ENCODE measurements at places on chromosomes 3 and 15.

DNA sequence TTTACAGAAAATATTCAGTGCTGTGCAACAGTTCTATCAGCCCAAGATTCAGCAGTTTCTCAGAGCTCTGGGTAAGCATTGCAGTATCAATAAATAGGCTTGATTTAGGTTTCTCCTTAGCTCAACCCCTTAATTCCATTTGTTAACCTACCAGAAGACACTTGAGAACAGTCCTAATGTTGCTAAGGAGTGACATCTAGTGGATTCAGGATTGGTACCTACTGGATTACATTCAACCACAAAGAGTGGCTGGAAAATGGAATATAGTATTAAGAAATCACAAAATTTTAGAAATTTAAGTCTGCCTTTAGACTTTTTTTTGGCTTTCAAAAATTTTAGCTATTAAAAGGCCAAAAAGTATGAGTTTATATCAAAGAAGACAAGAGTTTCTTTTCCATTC lies 34.7 kb downstream of the POLG start:
- peak; percentile 4 for DNase-seq

DNA sequence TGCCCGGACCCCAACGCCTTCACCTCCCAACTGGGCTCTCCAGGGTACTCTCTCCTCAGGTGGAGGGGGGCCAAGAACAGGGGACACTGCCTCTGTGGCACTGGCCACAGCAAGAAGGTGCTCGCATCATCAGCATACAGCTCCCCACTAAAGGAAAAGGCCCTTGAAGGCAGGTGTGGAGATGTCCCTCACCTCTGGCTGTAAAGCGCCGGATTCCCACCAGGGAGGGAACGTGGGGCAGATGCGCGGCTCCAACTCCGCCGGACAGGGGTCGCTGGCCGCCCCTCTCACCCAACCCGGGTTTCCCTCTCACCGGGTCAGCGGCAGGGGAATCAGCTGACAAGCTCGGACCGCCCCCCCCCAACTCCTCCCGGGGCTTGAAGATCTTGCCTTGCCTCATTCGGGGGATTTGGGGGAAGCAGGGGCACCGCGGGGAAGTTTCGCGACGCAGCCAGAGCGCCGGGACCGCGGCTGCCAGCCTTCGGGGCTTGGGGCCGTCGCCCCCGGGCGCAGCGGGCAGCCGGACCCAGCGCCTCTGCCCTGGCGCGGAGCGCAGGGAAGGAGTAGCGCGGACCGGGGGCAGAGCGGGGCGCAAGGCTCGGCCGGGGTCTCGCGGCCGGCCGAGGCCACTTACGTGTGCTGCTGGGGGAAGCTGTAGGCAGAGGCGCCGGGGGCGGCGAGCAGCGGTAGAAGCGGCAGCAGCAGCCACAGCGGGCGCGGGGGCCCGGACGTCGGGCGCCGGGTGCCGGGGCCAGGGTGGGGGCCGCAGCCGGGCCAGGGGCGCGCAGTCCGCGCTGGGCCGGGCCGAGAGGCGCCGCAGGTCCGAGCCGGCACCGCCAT lies 630 bp downstream of the CACNA2D2 start:
- DNase-seq = no peak

DNA sequence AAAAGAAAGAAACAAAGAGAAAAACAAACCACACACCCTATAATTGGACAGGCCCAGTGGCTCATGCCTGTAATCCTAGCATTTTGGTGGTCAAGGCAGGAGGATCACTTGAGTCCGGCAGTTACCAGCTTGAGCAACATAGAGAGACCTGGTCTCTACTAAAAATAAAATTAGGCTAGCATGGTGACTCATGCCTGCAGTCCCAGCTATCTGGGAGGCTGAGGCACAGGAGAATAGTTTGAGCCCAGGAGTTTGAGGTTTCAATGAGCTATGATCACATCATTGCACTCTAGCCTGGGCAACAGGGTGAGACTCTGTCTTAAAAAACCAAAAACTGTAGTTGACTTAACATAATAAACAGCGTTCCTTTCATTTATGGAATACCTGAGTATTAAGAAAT lies 72.3 kb upstream of the ST3GAL6 start:
- no peak for DNase-seq

- DNase-seq = peak; percentile 9
Measured at GRCh38 chr15:39030291-39031070, 465.9 kb upstream of the RASGRP1 start.

DNA sequence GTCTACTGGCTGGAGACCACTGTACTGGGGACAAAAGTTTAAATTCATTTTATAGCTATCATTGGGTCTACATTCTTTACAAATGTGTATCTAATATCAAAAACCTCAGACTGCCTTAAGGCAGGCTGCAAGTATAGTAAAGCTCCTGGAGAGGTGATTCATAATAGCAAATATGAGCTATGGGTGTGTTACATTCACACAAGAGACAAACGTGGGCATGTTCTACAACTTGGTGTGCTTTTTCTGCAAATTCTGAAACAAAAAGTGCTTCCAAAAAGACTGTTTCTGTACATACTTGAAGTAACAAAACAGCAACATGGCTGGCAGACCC lies 1101.4 kb downstream of the ROBO1 start:
- peak; percentile 35 for DNase-seq

DNA sequence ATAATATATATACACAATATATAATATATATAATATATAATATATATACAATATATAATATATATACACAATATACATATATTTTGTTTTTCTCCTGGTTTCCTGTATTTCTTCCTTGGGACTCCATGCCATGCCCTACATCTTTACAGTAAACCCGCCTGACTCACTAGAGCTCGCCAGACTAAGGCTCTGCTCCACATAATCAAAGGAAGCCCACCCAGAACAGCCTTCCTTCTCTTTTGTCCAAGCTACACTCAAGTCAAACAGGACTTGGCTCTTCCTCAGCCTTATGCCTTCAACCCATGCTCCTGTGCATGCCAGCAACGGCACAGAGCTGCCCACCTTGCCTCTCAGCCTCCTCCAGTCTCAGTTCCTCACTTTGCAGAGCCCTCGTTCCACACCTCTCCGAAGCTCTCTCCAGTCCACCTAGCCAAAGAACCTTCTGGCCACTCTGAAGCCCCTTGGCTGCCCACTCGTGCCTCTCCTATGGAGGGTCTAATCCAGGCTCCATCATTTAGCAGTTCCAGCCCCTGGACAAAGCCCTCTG lies 109.1 kb downstream of the RFTN1 start:
- DNase-seq = no peak

DNA sequence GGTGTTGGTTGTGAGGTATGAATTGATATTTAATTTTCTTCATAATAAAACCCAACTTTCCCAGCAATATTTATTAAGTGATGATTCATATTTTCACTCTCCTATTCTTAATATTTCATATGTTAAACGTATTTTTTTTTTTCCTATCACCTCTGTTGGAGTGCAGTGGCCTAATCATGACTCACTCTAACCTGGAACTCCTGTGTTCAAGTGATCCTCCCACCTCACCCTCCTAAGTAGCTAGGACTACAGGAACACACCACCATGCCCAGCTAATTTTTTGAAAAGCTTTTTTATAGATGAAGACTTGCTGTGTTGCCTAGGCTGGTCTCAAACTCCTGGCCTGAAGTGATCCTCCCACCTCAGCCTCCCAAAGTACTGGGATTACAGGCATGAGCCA lies 8.6 kb downstream of the PARP15 start:
- no peak for DNase-seq

- no peak for DNase-seq
Measured at GRCh38 chr15:63369296-63369695, 12.3 kb downstream of the CA12 start.

GRCh38 chr3:88084097-88084501 lies 25.0 kb downstream of the ZNF654 start:
- no peak for DNase-seq

DNA sequence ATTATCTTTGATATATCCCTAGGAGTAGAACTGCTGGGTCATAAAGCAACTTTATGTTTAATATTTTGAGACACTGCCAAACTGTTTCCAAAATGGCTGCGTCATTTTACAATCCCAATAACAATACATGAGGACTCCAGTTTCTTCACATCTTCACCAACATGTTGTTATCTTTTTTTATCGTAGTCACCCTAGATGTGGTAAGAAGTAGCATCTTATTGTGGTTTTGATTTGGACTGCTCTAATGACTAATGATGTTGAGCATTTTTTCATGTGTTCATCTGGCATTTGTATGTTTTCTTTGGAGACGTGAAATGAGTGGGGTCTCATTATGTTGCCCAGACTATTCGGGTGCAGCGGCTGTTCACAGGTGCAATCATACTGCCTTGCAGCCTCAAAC lies 83.8 kb downstream of the MAP4 start:
- DNase-seq = no peak

DNA sequence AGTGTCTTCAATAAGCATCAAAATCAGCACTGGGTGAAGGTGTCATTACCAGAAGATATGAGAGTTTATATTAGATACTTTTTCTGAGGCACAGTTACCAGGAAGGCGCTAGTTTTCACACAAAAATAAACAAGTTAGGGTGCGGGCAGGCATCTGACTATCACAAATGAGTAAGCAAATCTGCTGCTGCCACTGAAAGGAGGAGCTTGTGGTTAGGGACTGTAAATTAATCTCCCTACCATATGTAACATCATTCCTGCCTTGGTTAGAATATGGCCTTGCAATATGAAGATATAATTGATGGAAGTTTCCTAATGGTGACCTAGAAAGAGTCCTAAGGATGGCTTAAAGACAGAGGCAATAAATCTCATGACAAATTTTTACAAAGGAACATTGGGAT lies 19.5 kb upstream of the EID1 start:
- DNase-seq = no peak

GRCh38 chr3:151909681-151910405 lies 36.4 kb downstream of the SUCNR1 start:
- peak; percentile 40 for DNase-seq

GRCh38 chr3:128468791-128469527 lies 2.3 kb upstream of the DNAJB8 start:
- no peak for DNase-seq

GRCh38 chr3:30904996-30905395 lies 10.5 kb upstream of the GADL1 start:
- no peak for DNase-seq

DNA sequence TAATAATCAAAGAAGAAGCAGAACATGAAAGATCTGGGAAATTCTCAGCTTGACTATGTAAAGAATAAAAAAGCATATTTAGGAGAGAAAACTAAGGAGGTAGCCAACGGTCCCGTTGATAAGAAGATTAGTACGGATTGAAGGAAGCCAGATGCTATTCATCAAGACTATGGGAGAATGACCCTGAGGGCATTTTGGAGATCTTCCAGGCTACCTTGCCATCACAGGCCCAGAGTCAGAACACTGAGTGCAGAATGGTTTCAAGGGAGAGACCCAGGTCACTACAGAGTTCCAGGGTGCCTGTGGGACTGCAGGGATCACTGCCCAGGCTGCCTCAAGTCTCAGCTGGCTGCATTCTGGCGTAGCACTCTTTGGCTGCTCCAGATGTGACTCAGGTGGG lies 752.9 kb upstream of the ARPP21 start:
- DNase-seq = no peak

DNA sequence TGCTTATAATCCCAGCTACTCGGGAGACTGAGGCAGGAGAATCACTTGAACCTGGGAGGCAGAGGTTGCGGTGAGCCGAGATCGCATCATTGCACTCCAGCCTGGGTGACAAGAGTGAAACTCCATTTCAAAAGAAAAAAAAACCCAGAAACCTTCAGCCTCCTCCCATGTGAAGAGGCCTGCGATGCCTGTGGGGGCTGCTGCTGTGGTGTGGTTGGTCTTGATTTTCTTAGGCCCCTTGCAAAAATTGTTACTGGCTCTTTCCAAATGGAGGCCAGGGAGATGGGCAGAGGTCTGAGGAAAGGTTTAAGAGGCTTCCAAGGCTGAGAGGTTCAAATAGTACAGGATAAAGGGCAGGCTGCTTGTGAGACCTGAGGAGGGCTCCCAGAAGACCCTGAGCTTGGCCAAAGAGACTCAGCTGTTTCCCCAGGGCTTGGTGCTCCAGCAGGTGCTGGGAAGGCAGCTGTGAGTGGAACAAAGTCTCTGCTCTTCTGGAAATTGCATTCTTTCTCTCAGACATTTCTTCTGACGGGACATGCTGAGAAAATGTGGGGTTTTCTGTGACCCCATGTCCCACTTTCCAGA lies 18.4 kb downstream of the GCSAM start:
- DNase-seq = no peak

DNA sequence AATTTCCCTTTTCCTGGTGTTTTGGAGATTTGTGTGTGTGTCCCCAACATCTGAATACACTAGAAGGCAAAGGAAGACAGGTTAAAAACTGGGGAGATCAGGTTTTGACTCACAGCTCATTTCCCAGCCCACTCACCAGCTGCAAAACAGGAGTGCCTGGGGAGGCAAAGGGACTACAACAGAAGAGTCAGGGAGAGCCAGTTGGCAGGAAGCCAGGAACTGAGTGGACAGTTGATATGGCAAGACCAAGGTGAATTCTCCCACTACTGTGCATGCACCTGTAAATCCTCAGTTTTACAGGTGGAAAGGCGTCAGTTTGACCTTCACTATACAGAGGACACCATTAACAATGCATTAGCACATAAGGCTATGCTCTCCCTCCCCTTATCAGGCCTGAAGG lies 901.5 kb upstream of the SEMA6D start:
- no peak for DNase-seq

DNA sequence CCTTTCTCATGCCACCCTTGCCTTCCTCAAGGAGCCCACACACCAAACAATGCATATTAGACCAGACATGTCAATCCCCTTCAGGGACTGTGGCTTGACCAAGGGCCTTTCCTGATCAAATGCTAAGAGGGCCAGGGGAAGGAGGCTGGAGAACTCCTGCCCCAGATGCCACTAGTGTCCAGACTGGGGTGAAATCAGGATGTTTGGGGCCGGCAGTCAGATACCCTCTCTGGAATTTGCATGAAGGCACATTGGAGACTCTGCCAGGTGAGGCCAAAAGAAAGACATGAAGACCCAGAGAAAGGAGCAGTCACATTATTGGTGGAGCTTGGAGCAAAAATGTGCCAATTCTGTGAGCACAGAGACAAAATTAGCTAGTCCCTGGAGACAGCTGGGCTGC lies 154.1 kb downstream of the TLE3 start:
- no peak for DNase-seq

DNA sequence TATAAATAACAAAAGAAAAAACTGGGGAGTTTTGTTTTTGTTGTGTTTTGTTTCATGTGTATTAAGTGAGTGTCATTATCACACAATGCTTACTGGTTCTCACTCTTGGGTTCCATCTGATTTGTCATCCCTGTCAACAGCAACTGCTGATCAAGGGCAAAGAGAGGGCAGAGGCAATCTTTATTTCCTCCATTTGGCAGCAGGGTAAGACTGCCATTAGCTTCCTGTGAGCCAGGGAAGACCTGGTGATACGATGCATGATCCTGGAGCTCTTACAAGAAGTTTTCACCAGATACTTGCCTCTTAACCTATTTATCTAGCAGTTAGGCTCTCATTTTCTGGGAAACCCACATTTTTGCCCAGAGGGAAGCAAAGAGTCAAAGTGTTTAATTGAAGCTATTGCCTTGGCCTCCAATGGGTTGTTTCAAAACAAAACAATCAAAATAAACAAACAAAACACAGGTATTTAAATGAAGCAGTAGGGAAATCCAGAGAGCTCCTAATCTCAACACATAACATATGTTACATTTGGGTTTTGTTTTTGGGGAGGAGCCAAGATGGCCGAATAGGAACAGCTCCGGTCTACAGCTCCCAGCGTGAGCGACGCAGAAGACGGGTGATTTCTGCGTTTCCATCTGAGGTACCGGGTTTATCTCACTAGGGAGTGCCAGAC lies 529.8 kb downstream of the MAGI1 start:
- no peak for DNase-seq

GRCh38 chr15:78308422-78309032 lies 9.1 kb upstream of the SKIC8 start:
- DNase-seq = peak; percentile 30

GRCh38 chr3:69739204-69740102 lies at the start of gene MITF:
Gene MITF (plus strand): TSS chr3:69739464. CDS start chr3:69739598, 134 bp downstream.
- peak; percentile 62 for DNase-seq
